Neural crest cell (in vitro differentiated cells): ENCODE measurements at places on chromosomes 1 and 21. TPM values are rescaled to one million over a fixed set of nuclear protein-coding genes. Genes with fewer than 3 reads are reported as not detected.
A peak's percentile ranks its signal among the peaks of the same experiment; 100 is the strongest.

GBP5 gene
- not detected in 2 replicates for total RNA-seq

VASH2 gene
- 8.7 and 10.3 TPM in 2 replicates for total RNA-seq

RBM34 gene
- 95.0 and 102 TPM in 2 replicates for total RNA-seq

JAM2 gene
- total RNA-seq: 26.2 and 29.7 TPM in 2 replicates

GRCh38 chr1:36136535-36136934 lies 11.5 kb upstream of the COL8A2 start:
- no peak for DNase-seq

DNA sequence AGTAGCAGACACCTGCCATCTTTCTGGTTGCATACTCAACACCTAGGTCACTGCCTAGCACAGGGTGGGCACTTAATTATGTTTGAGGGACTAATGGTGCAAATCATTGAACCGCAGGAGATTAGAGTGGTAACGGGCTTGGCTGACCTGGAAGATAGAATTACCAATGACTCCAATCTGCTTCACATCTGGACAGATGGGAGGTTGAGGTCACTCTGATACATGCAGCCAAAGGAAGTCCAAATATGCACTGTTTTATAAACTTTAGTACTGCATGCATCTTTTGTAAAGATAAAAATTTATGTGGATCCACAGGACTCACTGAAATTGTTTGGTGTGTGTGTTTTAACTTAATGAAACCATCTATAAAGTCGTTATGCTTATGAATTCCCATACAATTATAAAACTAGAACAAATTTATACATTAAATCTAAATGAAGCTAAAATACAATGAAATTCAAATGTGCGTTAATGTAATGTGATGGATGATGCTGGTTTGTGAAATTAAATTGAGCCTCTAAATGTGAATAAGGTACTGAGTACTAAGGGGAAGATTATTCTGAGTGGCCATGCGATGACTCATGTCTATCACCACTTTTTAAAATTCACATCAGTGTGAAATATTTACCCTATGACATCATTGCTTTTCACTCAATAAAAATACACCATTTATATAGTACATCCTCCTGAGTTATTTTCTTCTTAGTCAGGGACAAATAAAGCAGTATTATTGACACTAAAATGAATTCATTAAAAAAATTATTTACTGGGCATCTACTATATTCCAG lies 224.7 kb upstream of the FAM78B start:
- DNase-seq: no peak

GRCh38 chr1:12518931-12519692 lies 98.9 kb downstream of the DHRS3 start:
- no peak for DNase-seq

GRCh38 chr1:176149939-176150807 lies 56.9 kb downstream of the COP1 start:
- DNase-seq: no peak

DNA sequence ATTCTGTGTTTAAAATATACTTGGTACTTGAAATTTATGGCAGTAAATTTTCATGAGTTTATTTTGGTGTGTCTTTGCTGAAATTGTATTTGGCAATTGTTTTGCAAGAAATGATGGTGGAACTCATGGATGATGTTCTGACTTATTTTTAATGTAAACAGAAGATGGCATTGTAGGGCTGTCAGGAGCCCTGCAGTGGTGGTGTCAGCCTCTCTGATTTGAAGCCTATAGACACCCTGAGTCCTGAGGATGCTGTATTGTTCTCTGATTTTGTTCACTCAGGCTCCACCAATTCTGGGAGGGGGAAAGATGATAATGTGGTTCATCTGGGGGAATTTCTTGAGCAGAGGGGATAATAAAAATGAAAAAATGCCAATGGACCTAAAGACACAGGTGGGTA lies 79.8 kb downstream of the LHX8 start:
- DNase-seq: no peak

- DNase-seq: no peak
Observed at GRCh38 chr1:28078680-28079626, 9.5 kb downstream of the EYA3 start.

DNA sequence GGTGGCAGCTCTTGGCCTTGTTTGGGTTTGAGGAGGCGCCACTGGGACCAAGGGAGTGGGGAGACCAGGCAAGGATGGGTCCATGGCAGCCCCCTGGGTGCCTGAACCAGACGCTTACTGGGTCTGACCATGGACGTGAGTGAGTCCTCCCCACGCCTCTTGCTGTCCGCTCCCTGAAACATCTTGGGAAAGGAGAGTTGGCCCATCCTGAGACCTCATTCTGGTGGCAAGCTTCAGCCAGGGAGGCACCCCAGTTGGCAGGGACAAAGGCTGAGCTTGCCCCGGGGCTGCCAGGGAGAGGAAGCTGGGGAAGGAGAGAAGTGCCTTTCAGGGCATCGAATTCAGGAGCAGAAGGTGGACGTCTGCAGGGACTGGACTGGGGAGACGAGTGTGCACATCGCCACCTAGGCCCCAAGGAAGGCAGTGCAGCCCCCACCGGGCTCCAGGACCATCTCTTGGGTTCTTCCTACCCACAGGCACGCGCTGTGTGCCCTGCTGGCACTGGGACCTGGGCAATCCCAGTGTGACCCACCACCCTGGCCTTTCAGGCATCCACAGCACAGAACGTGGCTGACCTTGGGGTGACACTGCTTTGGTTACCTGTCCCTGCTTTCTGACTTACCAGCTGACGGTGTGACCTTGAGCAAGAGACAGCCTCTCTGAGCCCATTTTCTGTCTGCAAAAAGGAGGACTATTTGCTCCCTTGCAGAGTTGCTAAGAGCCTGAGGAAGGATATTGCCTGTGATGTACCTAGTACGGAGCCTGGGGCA lies 132.9 kb upstream of the WNT4 start:
- peak; percentile 74 for DNase-seq

DNA sequence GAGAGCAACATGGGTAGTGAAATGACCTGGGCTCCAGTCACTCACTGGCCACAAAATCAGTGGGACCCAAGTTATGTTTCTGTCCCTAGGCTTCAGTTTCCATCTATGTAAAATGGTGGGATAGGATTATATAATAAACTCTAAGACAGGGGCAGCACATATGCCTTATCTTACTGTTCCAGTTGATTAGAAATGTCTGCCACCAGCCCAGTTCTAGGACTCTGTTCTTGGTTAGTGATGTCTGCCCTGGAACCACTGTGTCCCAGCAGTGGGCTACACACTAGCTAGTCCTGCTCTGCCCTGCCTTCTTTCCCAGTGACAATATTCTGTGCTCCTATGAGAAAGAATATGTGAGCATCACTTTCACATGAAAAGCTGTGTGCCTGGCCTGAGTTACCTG lies 138.3 kb downstream of the PCNX2 start:
- no peak for DNase-seq

DNA sequence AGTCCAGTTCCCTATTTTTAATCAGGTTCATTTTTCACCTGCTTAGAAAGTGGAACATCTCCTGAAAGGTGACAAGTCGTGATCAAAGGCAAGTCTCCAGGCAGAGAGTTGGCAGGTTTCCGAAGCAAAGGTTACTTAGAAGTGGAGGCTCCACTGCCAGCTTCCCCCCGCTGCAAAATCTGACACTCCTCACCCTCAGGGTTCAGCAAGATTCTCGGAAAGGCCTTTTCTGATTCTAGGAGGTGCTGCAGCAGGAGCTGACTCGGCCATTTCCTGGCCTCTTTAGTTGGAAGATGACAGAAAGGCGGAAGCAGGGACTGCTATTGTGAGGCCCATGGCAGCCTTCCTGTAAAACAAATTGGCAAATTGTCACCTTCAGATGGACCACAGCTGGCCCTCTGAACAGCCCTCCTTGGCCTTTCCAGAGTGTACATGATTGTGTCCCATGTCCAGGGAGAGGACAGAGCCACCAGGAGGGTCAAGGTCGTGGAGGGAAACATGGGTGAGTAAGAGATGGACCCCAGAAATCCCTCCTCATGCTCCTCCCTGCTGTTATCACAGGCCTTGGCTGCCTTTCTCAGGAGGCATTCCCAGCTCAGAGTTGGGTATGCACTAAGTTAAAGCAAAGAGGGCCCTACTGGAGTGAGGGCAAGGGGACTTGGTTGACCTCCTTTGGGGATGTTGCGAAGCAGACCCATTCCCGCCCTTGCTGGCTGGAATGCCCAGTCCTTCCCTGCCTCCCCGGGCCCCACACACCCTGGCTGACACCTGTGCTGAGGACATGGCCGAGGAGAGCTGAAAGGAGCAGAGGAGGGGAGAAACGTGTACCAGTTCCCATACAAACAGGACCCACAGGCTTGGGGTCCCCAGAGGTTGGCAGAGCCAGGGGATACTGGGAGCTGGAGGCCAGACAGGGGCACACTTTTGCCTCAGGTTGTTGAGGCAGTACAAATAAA lies 115.5 kb upstream of the IRF2BP2 start:
- DNase-seq: no peak

- DNase-seq: no peak
Observed at GRCh38 chr1:243251539-243251938, 3.5 kb downstream of the CEP170 start.

DNA sequence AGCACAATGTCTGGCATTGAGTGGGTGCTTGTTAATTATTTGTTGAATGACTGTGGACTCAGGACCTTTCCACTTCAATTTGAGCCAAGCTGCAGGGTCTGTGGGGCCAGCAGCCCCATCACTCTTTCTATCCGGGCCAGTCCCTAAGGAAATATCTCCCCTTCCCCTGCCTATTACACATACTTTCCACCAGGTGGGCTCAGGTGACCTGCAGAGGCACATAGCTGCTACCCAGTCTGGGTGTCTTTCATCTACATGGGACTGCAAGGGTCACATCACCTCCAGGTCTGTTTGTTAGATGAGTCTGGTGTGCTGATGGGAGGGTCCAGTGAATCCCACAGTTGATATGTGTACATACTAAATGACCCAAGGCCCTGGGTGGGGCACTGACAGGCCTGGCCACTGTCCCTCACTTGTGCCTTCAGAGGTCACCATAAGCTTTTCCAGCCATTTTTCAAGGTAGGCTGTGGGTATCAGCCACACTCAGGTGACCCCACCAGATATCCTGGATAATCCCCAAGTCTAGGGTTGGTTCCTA lies 59.5 kb upstream of the KDM4A start:
- no peak for DNase-seq

GRCh38 chr1:46757247-46757955 lies 38.5 kb upstream of the EFCAB14 start:
- no peak for DNase-seq
